MCF 10A (cell line): ENCODE measurements at places on chromosomes 2 and 18.

GRCh38 chr2:18178736-18179349 is 300.4 kb downstream of the KCNS3 start:
- DNase-seq, result peak; percentile 74

GRCh38 chr2:151302404-151302803 is 12.9 kb upstream of the NMI start:
- DNase-seq, result no peak

DNA sequence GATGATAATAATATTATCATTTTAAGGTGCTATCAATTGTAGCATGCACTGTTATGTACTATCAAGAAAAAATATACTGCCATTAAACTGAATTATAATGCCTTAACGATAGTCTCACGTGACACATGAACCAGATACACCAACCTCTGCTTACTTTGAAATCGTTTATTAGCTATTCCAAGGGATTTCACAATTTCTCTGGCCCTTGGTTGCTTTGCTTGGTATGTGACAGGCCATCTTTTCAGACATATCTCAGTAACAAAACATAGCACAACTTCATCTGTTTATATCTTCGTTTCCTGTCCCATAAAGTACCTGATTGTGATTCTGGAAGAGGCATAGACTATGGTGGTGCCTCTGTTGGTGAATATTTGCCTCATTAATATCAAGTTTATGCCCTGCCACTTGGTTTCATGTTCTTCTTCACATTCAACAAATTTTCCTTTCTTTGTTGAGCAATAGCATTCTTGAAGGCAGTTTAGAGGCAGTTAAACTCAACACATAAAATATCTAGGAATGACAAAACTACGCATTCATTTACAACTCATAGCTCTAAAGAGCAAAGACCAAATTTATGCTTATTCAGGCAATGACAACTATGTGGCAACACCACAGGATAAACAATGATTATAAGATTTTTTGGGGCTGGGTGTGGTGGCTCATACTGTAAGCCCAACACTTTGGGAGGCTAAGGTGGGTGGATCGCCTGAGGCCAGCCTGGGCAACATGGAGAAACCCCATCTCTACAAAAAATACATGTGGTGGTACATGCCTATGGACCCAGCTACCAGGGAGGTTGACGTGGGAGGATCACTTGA is 84.3 kb downstream of the MCFD2 start:
- DNase-seq, result no peak

- DNase-seq, result no peak
Measured at GRCh38 chr2:177767768-177768167, 304.8 kb downstream of the PDE11A start.

DNA sequence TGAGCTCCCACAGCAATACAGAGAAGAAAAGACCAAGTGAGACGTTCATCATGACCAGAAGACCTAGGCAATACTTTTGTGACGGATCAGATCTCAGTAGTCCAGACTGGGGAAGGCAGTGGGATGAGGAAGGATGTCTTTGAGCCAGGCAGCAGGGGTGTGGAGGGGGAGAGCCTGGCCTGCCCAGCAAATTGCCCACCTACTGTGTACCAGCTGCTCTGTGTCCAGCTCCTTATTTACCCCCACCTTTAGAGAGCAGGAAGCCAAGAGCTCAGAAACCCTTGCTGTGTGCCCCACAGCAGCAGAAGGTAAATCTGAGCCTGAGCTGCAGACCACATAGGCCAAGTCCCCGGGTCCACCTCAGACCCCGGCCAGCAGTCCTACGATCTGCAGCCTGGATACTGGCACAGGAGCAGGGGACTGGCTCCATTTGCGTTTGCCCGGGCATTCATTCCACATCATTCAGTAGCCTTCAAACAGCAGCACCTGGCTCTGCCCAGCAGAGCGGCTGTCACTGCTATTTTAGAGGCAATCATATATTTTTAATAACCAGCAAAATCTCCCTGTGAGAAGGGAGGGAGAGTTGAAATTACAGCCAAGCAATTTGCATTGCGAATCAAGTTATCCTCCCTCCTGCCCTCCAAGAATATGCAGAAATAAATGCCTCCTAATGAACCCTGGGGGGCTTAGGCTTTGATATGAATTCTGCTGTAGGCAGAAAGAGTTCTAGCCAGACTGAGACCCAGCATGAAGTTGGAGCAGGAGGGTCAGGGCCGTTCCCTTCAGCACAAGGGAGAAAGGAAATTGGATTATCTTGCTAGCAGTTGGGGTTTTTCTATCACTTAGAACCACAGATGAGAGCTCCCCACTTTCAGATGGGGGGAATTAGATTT is 110.0 kb upstream of the FZD7 start:
- no peak for DNase-seq

DNA sequence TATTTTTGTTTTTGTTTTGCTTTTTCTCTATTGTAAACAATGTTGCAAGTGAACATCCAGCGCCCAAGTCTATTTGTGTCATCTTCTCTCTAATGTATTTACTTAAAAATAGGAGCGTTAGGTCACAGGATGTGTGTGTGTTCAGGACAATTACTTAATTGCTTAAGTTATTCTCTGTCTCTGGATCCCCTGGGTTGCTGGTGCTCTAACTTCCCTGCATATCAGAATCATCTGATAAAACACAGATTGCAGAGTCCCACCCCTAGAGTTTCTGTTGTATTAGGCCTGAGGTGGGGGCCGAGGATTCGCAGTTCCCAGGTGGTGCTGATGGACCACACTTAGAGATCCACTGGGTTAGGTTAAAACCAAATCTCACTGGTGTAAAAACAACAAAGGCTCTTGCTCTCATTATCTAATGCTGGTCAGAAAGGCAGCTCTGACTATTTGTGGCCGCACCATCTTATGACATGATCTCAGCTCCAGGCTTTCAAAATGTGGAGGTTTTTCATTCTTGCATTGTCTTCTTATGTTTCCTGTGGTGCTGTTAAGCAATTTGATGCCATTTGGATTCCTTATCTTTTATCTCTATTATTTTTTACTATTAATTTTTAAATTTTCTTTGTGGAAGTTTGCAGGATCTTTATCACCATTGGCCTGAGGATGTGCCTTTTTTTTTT is 87.7 kb downstream of the CLIP4 start:
- DNase-seq, result no peak

- peak; percentile 64 for DNase-seq
Measured at GRCh38 chr2:159076241-159076640, 107.8 kb downstream of the TANC1 start.

GRCh38 chr2:213021971-213022899 is 129.2 kb downstream of the IKZF2 start:
- DNase-seq, result no peak

DNA sequence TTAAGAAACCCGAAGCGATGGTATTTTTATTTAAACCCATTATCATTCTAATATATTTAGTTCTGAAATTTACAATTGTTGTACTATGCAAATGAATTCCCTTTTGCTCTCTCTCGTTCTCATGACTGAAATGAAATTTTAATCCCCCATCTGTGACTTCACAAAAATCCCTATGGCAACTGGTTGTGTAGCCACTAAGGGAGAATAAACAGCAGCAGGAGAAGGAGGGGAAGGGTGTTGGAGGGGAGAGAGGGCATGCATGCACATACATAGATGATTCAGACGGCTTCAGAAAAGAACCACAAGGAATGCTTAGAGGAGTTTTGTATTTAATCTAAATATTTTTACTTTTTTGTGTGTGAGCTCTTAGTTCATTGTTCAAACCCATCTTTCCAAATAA is 36.8 kb downstream of the CPS1 start:
- no peak for DNase-seq

- no peak for DNase-seq
Measured at GRCh38 chr2:86632672-86633071, 9.0 kb upstream of the RNF103 start.

DNA sequence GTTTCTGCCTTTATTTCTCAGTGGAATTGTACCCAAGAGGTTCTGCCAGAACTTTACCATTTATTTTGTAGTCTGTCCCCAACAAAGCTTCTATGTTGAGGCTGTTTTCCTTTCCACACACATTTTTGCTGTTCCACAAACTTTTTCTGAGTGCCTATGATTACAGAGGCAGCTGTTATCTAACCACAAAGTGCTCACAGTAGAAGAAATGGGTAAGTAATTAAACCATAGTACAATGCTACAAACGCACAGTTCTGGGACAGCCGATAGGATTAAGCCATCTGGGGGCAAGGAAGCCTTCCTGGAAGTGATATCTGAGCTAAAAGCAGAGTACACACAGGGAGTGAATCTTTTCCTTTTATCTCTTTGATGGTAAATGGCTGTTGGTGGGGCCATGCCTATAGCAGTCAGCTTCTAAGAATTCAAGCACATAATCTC is 3.9 kb upstream of the MGAT4A start:
- no peak for DNase-seq

DNA sequence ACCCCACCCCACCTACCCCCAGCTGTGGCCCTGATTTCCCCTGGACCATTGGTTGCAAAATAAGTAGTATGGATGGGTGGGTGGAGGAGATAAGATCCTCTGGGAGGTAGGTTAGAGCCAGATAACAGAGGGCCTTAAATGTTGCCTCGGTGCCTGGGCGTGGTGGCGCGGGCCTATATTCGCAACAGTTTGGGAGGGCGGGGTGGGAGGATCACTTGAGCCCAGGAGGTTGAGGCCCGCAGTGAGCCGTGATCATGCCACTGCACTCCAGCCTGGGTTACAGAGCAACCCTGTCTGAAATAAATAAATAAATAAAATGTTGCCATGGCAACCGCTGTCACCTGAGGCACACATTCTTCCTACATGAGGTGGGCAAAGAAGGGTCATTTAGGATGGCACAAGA is 103.3 kb upstream of the GATA6 start:
- no peak for DNase-seq

DNA sequence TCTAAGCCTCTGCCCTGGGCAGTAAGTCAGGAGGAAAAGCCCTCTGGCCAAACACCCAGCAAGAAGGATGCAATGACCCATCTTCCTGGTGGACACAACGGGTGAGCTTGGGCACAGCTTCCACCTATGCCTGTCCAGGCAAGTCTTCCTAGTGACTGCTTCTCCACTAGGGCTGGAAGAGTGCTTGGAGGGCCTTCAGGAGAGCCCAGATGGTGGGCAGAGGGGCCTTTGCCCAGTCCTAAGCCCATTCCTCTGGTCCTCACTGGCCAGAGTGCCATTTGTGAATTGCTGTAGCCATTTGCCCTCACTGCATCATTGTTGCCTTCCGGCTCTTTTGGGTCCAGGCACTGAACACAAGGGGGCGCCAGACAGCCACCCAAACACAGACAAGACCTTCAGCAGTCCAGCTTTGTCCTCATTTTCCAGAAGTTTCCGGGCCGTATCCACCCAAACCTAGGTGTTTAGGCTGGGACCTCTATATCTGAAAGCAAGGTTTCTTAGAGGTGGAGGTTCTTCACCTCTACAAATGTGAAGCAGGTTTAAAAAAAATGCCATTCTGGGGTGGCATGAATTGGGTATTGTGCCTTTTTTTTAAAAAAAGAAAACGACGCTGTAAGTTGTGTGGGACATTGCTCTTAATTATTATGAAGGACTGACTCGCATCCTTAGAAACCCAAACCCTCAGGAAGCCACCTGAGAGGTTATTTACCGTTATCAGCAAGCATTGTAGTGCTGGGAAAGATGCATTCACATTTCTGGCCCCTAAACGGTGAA is 29.5 kb downstream of the PAX8 start:
- peak; percentile 86 for DNase-seq

DNA sequence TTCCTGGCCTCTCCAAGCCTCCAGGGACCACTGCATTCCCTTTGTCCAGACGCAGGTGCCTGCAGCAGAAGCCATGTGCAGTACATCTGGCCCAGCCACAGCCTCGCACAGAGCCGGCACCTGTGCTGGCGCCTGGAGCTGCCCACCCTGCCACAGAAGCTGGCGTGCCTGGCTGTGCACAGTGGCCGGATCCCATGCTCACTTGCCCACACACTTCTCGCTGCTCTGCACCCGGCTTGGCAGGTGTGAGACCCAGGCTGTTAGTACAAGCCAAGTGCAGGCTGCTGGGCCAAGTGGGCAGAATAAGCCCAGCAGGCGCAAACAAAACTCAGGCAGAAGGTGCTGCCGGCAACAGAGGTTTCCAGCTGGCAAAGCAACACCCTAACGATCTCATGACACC is 124.5 kb upstream of the CCDC150 start:
- no peak for DNase-seq

- no peak for DNase-seq
Measured at GRCh38 chr2:169362118-169362893, at the start of gene LRP2. Gene LRP2 (minus strand): TSS chr2:169362534. CDS start chr2:169362399, 135 bp downstream.

- no peak for DNase-seq
Measured at GRCh38 chr2:108128249-108128648, 111.5 kb upstream of the SULT1C3 start.

DNA sequence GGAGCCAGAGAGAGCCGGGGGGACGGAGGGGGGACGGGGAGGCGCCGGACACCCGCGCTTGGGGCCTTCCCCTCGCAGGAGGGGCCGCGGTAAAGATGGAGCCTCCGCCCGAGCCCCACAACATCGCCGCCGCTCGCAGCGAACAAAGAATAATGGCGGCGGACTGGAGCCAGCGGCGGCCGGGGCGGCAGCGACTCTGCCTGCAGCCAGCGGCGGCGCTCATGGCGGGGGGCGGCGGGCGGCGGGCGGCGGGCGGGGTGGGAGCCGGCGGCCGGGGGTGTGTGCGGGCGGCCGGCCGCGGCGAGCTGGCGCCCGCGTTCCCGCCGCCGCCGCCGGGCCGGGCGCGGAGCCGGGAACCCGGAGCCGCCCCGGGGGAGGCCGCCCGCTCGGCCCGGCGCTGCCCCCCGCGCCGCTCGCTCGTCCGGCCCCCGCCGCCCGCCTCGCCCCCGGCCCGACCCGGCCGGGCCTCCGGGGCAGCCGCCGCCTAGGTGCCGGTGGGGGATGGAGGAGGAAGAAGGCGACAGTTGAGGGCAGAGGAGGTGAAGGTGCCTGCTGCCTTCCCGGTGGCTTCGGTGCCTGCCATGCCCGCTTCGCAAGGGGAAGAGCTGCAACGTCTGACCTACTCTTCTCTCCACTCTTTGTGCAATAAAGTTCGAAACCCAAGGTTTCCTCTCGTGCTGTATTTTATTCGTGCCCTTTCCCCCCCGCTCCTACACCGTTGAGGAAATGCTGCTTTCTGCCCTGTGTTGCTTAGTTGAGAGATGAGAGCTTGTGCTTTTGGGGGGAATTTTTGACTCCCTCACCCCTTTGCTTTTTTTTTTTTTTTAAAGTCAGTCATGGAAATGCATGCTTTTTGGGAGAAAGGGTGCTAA is 634 bp downstream of the CREB1 start:
- DNase-seq, result peak; percentile 59

GRCh38 chr2:101698844-101699754 is 1.6 kb downstream of the MAP4K4 start:
- peak; percentile 29 for DNase-seq

- DNase-seq, result no peak
Measured at GRCh38 chr2:202091476-202091875, 18.4 kb downstream of the KIAA2012 start.

DNA sequence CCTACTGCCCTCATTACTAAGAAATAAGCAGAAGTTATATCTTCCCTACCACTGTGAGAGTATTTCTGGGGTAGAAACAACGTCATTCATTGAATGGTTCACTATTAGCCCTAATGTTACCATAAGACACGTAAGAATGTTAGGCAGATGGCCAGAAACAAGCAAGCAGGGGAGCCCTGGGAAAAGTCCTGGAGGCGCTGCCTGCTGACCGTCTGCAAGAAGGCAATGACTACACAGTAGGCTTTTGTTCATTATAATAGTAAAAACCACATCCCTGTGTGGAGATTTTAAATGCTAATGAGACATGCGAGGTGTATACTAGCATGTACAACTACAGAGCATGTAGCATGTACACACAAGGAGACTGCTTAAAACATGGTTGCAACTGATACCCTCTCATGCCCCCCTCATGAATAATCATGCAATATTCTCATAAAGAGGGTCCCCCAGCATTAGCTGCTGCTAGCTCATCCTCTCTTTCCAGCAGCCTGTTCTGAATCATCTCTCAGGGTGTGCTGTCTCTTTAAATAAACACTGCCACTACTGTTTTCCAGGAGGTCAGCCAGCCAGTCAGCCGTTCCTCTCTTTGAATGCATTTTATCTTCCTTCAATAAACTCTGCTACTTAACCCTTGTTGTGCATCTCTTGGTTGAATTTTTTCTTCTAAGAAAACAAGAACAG is 23.6 kb downstream of the SUCLG1 start:
- DNase-seq, result no peak
